ENCODE measurements at places on chromosomes 7 and 10.

DNA sequence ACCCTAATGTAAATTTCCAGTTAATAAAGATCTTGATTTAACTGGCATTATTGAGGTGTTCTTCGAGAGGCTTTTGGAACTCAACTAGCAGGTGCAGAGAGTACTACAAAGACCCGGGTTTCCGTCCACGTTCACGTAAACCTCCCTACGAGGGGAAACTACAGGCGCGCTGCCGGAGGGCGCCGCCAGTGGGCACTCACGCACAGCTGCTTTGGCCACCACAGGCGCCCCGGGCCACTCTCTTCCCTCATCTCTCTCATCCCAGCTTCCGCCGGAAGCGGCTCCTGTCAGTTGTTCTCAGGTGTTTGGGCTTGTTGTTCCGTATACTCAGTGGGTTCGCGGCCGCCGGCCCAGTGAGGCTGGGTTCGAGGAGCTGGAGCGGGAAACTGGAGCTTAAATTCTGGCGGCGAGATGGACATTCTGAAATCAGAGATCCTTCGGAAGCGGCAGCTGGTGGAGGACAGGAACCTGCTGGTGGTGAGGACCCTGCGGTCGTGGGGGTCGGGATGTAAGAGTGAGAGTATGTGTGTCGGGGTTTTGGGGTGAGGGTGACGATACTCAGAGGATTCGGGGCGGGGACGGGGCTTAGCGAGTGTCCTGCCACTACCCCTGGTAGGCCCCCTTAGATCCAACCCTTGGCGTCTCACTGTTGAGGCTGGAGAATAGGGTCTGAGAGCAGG is at the start of gene PRPF18:
TSS of gene PRPF18 (plus strand) at position 290 of the 680 bp plus-strand sequence. CDS start at position 412, 122 bp downstream.
- peak; percentile 91 for DNase-seq

GRCh38 chr10:77105761-77106221 is 531.8 kb downstream of the KCNMA1 start:
- no peak for DNase-seq

DNA sequence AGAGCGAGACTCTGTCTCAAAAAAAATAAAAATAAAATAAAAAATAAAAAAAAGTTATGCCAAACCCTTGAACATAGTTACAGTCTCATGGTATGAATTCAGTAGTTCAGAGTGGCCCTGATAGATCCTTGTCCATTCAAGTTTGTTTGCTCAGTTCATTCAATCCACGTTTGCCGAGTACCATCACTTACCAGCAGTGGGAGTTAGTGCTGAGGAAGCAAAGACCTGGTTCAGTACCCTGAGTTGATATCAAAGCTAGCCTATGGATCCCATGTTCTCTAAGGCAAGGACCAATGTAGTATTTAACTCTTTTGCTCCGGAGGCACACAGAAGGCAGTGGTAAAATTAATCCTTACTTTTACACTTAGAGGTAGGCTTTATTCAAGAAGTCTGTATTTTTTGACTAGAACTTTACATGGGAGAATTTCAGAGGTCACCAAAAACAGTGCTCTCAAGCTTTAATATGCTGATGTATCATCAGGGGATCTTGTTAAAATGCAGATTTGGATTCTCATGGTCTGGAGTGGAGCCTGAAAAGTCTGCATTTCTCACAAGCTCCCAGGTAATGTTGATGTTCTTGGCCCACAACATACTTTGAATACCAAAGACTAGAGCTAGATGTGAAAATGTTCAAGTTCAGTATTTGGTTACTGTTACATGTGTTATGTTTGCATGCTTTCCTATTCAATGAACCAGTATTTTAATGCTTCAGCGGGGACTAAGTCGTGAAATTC is 38.1 kb upstream of the HBP1 start:
- DNase-seq, result no peak

DNA sequence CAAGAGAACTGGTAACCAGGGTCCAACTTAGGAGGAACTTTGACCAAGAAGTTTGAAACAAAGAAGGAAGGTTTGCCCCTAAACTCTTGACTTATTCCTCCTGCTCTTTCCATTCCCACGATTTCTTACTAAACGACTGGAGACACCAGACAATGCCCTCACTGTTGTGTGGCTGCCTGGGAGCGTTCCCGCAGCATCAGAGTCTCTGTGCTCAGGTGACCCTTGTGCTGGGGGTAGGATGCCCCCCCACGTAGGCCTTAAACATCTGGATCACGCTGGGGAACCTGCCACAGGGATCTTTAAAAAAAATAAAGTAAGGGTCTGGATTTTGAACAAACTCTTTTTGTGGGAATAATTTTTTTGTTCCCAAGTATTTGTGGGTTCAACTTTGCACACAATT is 30.1 kb upstream of the CTBP2 start:
- DNase-seq, result no peak

- no peak for DNase-seq
Measured at GRCh38 chr7:126606331-126606730, 646.4 kb downstream of the GRM8 start.

DNA sequence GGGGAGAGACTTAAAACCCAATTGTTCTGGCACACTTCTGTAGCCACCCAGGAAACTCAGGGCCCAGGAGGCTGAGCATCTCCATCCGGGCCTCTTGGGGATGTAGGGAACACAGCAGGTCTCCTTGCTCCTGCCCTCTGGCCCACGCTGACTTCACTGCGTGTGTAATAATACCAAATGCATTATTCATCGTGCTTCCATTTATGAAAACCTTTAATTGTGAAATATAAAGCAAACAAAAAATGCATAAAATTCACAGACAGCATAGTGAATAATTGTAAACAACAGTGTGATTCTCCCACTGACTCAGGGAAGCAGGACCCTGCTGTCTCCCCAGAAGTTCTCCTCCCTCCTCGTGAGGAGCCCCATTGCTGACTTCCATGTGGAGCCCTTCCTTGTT is 70.3 kb upstream of the SHH start:
- no peak for DNase-seq

DNA sequence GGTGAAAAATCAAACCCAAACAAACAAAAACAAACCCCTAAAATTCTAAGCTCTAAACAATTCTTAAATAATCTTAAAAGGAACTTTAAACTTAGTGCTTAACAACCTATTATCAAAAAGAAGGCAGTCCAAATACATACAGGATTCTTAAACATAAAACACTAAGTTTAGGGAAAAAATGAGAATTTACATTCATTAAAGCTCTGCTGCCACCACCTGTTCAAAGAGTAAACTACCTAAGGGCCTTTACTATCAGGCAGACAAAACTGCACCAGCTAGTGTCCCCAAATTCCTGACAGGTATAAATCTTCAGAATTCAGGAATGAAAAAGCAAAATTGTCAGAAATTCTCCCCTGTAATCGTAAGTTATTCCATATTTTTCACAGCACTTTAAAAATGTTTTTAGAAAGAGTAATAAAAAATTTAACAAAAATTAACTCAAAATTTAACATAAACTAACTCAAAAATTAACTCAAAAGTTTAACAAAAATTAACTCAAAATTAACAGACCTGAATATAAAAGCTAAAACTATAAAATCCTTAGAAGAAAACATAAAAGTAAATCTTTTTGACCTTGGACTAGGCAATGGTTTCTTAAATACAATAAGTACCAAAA is 55.1 kb downstream of the PDZD8 start:
- peak; percentile 26 for DNase-seq

DNA sequence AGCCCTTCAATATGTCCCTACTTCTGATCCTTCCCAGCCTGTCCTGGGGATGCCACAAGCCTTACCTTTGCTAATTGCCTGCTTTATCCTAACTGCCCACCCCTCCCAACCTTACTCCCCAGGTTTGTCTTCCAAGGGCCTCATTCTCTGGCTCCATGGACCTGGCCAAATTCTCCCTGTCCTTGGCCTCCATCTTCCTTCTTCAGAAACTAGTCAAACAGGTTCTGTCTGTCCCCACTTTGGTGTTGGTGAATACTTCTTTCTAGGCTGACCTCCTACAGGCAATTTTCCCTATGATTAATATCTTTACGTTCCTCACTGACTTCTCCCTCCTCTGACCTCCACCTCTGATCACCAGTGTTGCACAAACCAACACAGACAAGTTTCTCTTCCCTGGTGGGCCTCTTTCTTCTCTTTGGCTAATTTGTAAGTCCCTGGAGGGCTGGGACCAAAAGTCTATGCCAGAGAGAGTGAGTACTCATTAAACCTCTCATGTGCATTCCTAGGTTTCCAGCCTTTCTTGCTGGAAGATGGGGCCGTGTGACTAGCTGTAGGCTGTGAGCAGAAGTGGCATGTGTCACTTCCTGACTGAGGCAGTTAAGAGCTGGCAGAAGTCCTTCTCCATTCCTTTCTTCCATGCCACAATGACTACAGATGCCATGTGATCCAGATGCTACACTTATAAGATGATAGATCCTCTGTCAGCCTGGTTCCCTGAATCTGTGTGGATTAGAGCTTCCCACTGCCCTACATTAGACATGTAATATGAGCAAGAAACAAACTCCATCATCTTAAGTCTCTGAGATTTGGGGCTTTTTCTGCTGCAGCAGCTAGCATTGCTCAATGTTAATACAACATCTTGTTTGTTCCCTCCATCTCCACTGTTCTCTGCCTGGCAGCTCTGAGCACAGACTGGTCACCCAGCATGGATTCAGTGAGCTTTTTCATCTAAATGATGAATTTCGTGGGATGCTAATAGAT is 382.7 kb downstream of the RPS24 start:
- no peak for DNase-seq

GRCh38 chr10:30455816-30456215 is 21.8 kb downstream of the MAP3K8 start:
- DNase-seq, result no peak

DNA sequence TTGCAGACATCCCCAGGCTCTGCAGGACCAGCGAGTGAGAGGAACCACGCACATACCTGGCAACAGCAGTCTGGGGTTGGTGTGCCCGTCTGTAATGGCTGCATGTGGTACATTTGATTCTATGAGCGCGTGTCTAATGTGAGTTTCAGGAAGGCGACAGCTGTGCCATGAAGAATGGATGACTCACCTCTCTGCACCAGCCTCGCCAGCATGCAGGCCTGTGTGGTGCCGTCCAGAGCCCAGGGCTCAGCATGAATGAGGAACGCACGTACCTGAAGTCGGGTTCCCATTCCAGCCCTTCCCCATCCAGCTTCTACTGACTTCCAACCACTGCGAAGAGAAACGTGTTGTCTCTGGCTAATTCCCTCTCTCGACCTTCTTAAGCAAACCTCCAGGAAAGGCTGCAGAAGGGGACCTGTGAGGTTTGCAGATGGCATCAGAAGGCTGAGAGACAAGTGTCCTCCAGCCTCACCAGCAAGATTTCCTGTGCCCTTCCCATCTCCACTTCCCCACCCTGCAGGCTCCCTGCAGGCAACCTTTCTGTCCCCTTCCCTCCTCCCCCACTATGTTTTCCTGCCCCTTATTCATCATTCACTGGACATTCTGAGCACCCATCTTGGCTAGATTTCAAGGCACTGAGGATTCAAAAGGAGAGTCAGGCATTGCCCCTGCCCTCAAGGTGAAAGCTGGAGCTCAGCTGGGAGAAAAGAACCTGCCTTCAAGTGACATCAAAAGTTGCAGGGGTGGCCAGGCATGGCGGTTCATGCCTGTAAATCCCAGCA is 54.3 kb downstream of the ASB13 start:
- no peak for DNase-seq

- DNase-seq, result peak; percentile 11
Measured at GRCh38 chr10:29725133-29725720, 90.5 kb upstream of the SVIL start.

DNA sequence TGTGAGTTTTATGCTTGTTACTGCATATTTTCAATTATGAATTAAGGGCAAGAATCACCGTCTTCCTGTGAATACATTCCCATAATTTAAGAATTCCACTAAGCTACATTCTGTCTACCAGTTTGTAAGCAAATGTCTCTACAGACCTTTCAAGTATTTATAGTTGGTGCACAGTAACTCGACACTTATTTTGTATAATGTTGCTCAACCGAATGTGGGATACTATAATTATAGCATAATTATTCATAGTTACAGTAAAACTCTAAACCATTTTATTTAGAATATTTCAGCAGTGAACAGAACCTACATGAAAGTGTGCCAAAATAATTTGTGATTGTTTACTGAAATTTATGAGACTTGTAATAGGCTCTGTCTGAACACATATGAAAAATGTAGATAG is 17.3 kb upstream of the CUBN start:
- no peak for DNase-seq

DNA sequence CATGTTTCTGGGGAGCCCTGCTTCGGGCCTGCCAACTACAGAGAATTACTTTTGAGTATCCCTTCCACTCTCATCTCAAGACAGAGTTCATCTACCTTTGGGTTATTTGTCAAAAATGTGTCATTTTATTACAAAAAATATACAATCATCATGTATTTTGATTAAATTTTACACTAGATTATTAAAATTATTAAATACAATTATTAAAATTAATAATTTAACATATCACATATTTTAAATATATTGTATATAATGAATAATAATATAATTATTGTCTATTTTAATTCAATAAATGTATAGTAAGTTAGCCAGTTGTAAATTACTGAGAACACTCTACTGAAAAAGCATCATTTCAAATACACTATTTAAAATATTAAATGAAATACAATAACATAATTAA is 50.9 kb downstream of the FIGNL1 start:
- no peak for DNase-seq

DNA sequence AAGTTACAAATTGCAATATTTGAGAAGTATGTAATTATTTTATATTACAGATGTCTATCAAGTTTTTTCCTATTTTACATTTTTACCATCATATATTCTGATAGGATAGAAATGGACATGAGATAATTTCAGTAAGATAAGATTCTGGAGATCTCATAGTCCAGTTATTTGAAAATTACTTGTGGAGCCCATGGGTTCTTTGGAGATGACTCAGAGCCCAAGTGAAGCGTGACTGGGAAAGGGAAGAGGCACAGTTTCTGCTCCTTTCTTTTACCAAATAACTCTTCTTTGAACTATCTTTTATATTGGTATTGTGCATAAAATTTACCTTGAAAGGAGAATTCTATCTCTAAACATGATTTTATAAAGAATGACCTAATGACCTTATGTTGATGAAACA is 2.4 kb downstream of the CD36 start:
- no peak for DNase-seq

DNA sequence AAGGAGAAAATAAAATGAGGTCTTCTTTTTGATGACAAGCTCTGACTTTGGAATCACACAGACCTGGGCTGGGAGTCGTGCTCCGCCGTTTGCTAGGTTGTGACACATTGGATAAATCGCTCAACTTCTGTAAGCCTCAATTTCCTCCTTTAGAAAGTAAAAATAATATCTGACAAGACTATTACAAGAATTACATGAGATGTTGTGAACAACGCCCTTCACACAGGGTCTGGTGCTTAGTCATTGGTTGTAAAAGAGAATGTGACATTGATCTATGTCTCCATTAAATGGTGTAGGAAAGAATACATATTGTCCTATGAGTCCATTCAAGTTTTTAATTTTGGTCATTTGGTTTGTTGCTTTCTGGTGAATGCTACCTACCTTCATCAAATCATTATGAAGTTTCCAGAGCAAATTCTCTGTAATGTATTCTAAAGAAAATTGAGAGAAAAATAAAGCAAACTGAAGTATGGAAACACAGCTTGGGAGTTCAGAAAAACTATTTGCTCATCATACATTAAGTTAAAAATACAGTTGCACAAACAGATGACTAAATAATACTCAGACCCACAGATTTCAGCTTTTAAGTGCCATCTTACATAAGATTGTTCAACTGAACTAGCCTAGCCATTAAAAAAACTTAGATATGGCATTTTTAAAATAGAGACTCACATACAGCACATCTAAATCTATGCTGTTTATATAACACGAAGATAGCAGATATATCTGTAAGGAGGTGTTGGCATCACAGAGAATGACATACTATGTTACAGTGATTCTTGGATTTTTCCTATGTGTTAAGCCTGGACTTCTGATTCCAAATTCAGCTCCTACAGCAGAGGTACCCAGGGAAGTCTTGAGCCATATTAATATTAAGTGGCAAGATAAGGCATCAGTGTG is 12.3 kb upstream of the ADRB1 start:
- no peak for DNase-seq

- DNase-seq, result no peak
Measured at GRCh38 chr7:27737616-27738015, 2.3 kb upstream of the TAX1BP1 start.
